ENCODE measurements at places on chromosomes 3 and 15. TPM values are rescaled to one million over a fixed set of nuclear protein-coding genes. Genes with fewer than 3 reads are reported as not detected.

- DNase-seq, result no peak
Observed at GRCh38 chr3:53547327-53547726, 52.9 kb downstream of the CACNA1D start.

DNA sequence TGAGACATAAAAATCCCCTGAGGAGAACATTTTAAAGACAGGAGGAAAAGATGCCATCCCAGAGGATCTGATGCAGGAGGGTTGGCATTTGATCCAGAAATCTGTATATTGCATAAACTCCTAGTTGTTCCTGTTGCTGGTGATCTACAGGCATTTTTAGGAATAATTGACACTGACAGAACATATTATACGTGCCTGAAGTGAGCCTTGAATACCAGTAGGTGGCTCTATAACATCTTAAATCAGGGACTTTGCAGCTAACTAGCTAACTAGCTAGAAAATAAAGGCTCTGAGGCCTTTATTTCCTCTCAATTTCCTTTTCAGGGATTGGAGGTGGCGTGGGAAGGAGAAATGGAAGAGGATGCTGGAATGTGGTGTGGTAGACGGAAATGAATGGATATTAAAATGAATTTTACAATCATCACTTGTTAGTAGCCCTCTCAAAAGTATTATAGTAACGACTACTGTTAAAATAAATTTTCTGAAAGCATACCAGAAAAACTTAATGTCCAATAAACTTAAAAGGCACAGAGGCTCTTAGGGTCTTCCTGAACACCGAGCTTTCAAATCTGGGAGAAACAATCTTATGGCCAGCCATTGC is 73.8 kb upstream of the ZBED2 start:
- peak; percentile 27 for DNase-seq

GRCh38 chr15:52788099-52788986 is 1.8 kb downstream of the ONECUT1 start:
- peak; percentile 63 for DNase-seq

- DNase-seq, result no peak
Observed at GRCh38 chr15:86870846-86871245, 791.2 kb downstream of the AGBL1 start.

DNA sequence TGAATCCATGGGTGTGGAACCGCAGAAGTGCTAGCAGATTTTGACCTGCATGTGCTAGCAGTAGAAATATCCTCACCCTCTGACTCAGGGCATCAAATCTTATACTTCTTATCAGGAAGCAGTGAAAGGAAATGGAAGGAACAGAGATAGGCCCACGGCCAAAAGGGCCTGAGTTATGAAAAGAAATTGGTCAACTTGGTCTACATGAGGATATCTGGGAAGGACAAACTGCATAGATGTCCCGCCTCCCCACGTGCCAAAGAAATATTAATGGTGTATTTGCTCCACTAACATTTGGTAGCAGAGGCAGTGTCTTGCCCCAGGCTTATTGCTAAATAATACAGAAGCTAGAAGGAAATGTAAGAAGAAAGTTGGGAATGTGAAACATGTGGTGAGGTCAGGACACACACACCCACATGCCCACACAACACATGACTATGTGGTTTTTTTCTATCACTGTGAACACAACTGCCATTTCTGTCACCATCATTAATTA is 93.6 kb upstream of the COL8A1 start:
- no peak for DNase-seq

DNA sequence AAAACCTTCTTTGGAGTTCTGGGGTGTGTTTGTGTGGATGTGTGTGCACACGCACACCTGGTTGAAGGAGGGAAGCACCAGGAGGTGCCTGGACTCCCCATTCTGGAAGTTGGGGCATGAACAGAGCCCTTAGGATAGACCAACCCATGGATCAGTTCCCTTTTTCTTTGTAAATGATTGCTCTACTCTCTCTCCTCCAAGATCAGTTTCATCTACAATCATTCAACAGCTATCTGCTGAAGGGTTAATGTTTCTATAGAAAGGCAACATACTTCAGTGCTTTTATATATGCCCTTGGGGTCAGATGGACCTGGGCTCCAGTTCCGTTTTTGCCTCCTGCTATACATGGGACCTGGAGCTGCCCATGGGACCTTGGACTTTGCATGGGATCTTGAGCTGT is 352.1 kb upstream of the CFAP20DC start:
- no peak for DNase-seq

DNA sequence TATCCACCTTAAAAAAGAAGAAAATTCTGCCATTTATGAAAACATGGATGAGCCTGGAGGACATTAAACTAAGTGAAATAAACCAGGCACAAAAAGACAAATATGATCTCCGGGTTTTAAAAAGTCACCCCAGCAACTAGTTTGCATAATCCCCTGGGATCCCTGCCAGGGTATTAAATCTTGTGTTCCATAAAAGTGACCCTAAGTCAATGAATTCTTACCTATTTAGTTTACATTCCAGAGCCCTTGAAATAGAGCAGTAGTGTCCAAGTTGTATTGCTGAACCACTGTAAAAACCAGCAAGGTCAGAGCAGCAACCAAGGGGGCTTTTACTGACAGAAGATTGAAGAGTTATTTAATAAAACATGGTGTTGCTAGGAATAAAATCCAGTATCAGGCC is 716.8 kb upstream of the BCHE start:
- no peak for DNase-seq

DNA sequence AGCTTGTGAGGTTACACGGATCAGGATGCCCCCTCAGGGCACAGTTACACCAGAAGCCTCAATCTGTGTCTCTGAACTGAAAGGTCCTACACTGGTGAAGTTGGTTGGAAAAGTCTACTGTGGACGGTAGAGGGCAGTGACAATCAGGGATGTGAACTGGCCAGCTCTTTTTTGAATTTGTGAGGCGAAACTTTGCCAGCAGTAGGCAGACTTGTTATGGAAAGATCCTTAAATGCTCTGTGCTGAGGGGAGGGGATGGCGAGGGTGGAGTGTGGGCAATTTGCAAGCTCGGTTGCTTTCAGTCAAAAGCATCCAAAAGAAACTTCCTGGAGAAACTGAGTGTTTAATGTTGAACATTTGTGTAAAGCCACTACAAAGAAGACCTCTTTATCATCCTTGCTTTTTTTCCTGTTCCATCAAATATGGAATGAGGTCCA is 127.4 kb upstream of the ABHD17C start:
- peak; percentile 78 for DNase-seq

- no peak for DNase-seq
Observed at GRCh38 chr3:13086531-13086981, 13.3 kb upstream of the IQSEC1 start.

DNA sequence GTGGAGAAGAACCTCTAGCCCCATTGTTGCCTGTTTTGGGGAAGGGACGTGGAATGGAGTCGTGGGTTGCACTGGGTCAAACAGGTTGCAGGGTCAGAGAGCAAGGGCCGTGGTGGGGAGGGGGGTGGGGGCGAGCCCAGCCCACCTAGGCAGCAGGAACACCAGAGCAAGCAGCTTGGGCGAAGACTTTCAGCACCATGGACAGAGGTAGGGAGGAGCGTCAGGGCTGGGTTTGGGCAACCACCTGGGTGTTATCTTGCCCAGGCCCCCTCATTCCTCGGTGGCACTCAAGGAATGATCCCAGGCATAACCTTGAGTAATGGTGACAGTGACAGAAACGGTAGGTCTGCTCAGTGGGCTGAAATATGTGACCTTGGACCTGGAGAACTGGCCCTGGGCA is 45.9 kb upstream of the TMEM115 start:
- DNase-seq, result peak; percentile 91

DNA sequence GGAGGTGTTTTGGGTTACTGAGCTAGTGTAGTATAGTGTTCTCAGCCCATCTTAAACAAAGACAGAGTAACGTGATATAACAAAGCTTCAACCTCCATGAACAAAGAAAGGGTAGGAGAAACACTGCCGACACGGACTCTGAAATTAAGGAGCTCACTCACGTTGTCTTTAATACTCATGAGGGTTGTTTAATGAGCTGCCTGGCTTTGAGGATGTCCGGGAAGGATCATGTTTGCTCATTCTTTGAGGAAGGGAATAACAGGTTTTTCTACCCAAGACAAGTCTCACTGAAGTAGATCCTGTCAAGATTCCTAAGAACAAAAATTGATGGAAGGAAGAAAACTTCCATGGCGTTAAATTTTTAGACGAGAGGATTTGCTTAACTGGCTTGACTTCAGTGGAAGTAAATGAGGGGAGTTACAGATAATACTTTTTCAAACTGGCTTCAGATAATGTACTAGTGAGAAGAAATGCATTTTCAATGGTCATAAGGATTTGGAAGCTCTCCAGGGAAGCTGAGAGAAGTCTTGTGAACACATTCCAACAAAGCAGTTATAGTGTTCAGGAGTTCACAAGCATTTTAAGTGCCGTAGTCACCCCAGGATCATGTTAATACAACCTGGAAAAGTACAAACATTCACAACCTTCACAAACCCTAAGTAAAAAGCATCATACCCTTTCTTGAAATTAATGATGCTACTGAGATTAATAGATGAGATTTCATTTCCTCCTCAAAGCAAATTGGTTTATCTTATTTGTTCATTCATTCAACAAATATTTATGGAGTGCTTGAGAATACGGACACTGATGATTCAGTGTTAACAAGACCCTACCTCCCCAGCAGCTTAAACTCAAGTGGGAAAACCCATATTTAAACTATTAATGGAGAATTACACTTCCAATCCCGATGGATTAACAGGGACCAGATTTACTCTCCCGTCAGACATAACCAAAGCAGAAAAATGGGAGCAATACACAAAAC is 101.5 kb downstream of the SHQ1 start:
- DNase-seq, result no peak

DNA sequence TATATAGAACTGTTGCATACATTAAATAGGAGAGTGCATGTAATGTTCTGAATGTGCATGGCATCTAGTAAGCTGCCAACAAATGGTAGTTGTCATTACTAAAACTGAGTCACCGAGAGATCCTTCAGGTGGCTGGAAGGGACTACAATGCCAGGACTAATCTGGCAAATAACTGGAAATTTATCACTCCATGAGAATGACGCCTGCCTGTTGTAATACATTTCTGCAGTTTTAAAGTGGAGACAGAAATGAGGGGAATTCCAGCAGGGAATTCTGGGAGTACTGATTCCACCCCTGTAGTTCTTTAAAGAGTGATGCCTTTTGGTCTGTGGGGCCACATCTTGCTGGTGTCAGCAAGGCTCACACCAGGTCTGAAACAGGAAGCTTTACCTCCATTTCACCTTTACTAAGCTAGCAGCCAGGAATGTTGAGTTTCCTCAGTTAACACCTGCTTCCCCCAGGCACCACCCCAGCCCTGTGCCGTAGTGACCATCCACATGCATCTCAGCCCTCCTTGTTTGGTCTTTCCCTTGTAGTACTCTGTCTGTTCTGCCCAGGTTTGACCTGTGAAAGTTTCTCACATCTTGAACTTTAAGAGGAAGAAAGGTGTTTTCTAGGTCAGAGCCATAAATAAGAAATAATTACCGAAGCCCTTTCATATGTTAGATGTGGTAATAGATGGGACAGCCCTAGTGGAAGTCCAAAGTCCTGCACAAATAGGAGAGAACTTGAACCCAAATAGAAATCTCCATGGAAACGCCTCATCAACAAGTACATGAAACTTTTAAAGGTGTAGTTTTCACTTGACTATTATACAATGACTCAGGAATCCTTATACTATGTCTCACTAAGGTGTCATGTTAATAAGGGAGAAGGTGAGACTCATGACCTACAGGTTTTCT is 56.7 kb upstream of the LMOD3 start:
- no peak for DNase-seq

- no peak for DNase-seq
Observed at GRCh38 chr15:99423186-99424130, 142.3 kb upstream of the MEF2A start.

GOLGA8M gene
- total RNA-seq, result not detected

C3orf80 gene
- not detected for total RNA-seq

VEPH1 gene
- 3.3 TPM for total RNA-seq

Data from H7 (cell line).